ENCODE measurements at places on chromosomes 11 and 22. TPM values are rescaled to one million over a fixed set of nuclear protein-coding genes. Genes with fewer than 3 reads are reported as not detected.

The RFPL3 gene
- total RNA-seq, result not detected

The FAM181B gene
- not detected for total RNA-seq

The RAB39A gene
- total RNA-seq, result not detected

The MIAT gene
- total RNA-seq, result 237 TPM

The UCP3 gene
- total RNA-seq, result 6.8 TPM

The INSC gene
- 0.44 TPM for total RNA-seq

The DDX25 gene
- not detected for total RNA-seq

The ST13 gene
- 135 TPM for total RNA-seq

- DNase-seq, result no peak
Observed at GRCh38 chr11:10204021-10204420, 90.0 kb downstream of the SBF2 start.

- DNase-seq, result no peak
Observed at GRCh38 chr11:111792955-111793500, 26.8 kb upstream of the PPP2R1B start.

GRCh38 chr11:74466916-74467885 is at the start of gene KCNE3:
Gene KCNE3 (minus strand): TSS chr11:74467549. CDS start chr11:74457563, 9,986 bp downstream.
- DNase-seq, result no peak

GRCh38 chr11:92211576-92212167 is 12.9 kb upstream of the FAT3 start:
- no peak for DNase-seq

GRCh38 chr22:22085702-22086500 is 103.3 kb upstream of the TOP3B start:
- DNase-seq, result no peak

DNA sequence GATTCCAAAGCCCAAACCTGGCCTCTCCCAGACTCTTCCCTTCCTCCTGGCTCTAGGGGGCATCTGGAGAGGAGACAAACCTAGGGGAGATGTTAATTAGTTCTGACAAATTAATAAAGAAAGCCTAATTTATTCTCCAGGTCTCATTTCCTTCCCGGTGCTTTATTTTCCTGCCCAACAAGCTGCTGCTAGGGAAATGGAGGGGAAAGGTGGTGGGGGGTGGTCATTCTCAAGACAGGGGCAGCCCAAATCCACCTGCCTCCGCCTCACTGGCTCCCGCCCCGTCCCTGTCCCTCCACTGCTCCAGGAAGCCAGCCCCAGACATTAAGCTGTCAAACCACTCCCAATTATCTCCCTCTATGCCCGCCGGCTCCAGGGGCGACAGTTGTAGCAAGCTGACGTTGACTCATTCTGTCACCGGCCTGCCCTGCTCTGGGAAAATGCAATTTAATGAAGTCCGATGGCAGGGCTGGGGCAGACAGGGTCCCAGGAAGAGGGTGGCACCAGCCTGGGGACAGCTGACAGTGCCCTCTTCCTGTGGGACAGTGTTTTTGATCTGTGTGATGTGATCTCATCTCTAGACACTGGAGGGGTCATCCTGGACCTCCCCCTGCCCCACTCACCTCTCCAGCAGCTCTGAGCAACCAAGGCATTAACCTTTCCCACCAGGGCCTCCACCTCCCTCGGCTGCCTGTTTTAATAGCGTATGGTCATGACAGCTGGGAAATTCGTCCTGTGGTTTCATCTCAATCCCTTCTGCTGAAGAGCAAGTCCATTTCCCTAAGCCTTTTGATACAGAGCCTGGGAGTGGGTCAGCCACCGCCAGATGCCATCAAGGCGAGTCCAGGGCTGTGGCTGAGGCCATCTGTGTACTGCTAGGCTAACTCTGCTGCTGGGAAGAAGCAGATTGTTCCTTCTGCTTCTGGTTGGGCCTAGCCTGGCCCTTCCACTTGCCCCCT is 27.1 kb downstream of the NECTIN1 start:
- DNase-seq, result no peak

DNA sequence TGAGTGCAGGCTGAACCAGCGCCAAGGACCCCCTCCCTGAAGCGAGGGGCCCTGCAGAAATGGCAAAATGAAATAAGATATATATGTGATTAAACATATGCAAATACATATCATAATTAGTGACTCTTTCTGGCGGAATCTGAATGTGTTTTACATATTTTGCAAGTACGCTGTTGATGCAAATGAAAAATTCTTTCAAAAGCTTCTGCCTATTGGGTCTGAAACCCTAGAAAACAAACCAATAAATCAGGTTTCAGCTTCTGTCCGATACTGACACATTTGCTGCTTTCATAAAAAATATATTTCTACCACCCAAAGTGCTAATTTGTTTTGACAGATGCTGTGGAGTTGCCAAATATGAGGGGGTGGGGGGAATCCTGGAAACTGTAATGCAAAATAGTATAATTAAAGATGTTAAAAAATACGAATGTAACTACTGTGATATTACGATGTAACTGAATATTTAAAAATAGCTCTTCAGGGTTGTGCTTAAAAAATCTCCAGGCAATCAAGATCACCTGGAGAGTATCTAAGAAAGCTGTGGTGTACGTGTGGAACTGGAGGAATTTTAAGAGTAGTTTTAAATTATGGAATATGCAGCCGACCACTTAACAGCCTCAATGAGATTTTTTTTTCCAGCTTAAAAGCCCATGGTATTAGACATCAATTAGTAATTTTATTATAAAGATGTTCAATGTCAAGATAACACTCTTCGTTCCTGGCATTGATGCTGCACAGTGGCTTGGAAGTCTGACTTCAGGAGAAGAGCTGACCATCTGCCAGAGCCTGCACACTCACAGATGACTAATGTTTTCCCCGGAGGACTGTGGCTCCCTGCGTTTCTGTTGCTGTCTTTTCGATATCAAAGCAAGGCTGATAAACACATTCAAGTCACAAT is 122.2 kb upstream of the RCN1 start:
- DNase-seq, result no peak

- DNase-seq, result no peak
Observed at GRCh38 chr11:15591112-15591537, 476.4 kb downstream of the INSC start.

GRCh38 chr22:32880893-32881596 is 79.5 kb downstream of the TIMP3 start:
- DNase-seq, result no peak

DNA sequence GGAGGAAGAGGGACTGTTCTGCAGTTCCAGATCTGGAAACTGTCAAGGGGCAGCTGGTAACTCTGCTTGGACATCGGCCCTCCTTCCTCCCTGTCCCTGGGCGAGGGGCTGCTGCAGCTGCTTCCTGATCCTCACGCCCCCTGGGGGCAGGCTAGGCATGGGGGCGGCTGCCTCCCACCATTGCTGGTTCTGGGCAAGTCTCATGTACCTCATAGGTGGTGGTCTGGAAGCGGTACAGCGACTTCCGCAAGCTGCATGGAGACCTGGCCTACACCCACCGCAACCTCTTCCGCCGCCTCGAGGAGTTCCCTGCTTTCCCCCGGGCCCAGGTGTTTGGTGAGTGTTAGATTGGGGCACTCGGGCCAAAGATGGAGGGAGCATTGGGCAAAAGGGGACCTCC is 5.0 kb downstream of the SNX15 start:
- no peak for DNase-seq

DNA sequence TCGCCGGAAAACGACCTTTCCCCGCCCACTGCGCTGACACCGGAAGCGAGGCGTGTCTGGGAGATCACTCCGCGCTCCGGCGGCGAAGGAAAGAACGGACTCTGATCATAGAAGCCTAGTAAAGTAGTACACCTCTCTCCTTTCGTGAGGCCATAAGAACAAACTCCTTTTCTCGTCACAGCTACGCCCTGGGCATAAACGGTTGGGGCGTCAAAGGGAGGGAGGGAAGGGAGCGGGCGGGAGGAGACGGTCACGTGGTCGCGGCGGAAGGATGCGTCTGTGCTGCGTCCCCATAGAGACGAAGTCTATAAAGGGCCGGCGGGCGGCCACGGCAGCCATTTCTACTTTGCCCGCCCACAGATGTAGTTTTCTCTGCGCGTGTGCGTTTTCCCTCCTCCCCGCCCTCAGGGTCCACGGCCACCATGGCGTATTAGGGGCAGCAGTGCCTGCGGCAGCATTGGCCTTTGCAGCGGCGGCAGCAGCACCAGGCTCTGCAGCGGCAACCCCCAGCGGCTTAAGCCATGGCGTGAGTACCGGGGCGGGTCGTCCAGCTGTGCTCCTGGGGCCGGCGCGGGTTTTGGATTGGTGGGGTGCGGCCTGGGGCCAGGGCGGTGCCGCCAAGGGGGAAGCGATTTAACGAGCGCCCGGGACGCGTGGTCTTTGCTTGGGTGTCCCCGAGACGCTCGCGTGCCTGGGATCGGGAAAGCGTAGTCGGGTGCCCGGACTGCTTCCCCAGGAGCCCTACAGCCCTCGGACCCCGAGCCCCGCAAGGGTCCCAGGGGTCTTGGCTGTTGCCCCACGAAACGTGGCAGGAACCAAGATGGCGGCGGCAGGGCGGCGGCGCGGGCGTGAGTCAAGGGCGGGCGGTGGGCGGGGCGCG is at the start of gene ATF4:
ATF4 (plus strand) TSS at position 337 of the 880 bp plus-strand sequence. CDS start 884 bp downstream, outside the sequence.
- peak; percentile 95 for DNase-seq

DNA sequence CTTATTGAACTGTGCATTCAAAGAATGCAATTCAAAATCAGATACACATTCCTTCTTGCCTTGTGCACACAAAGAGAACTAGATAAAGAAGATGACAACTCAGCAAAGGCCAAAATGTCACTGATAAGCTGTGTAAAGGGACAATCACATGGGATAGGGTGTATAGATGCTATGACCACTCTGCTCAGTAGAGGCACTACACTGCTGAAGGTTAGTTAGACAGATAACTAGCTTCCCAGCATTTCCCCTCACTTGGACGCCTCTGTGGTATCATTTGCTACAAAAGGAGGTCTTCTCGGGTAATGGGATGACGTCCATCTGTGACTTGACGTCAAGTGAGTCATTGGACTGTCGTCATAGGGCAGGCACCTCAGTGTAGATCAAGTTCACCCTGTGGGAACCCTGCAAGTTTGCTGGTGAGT is 424.9 kb upstream of the CCDC90B start:
- no peak for DNase-seq

DNA sequence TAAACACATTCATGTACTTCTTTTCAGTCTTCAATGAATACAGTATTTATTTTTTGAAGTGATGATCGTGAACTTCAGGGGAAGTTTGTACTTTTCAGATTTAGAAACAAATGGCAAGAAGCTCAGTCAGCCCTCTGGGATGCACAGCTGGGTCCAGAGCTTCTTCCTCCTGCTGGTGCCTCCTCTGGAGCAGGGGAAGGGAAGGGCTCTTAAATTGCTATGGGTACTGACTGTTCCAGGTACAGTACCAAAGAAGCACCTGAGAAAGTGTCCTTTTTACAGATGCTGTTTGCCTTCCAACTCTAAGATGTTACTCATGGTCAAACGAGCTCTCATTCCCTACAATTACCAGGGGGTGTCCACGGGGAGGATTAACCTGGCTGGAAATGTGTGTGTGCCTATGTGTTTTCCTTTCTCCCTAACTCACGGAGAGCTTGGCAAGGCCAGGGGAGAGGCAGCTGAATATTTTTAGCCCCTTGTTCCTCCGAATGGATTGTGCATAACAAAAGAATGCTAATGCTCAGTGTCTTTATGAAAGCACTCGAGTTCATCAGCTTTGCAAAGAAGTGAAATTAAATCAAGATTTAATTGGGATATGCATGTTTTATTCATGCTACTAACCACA is 313.7 kb upstream of the CADM1 start:
- DNase-seq, result no peak

DNA sequence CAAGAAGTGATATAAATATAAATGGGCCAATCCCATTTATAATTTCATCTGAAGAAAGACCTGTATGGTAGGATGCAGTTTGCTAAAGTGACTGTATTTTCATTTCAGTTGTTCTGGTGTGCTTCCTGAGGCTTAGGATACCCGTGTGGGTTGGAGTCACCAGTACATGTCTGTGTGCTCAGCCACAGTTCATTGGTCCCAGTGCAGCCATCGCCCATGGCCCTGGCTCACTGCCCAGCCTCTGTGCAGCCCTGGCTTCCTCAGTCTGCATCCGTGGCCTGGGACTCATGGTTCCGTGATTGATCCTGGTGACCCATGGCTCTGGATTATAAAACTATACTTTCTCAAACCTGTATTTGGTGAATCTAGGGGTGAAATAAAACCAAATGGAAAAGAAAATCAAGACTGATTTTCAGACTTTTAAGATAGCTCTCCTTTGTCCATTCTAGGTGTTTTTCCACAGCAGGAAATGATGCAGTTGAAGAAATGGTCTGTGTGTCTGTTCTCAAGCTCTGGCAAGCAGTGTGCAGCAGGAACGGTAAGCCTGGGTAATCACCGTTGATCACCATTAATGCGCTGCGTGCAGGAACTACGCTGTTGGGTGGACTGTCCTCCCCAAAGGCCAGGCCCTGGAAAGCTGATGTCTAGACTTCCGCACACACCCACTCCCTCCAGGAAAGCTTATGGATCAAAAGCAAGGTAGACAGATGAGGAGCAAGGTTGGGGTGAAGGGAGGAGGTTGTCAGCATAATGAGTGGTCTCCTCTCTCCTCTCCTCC is 27.2 kb downstream of the TTC12 start:
- no peak for DNase-seq

GRCh38 chr11:61554172-61554988 is 26.5 kb downstream of the SYT7 start:
- no peak for DNase-seq

GRCh38 chr22:36244522-36245391 is 5.4 kb upstream of the APOL2 start:
- no peak for DNase-seq

DNA sequence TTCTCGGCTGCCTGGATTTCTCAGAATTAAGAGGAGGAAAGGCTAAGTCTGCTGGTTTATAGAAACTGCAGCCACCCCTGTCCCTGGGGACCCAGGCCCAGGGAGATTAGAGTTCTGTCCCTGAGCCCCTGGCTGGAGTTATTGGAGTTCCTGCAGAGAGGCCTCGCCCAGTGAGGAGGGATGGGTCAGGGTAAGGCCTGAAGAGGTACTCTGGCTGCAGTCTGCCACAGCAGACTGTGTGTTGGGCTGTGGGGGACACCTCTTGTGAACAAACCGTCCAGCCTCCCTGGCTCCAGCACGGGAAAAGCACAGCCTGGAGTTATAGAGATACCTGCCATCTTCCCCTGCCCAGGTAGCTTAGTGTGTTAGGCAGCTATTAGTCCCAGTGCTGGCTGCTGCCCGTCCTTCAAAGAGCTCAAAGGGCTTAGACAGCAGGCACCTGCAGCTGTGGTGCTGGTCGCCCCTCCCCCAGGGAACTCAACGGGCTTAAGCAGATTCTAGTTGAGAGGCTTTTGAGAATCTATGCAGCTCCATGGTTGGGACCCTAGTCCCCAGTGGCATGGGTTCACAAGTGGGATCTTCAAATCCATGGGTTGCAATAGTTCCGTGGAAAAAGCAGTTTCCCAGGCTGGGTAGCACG is 36.6 kb upstream of the MUC15 start:
- DNase-seq, result no peak

GRCh38 chr11:32894149-32894827 is 1.7 kb downstream of the QSER1 start:
- no peak for DNase-seq

DNA sequence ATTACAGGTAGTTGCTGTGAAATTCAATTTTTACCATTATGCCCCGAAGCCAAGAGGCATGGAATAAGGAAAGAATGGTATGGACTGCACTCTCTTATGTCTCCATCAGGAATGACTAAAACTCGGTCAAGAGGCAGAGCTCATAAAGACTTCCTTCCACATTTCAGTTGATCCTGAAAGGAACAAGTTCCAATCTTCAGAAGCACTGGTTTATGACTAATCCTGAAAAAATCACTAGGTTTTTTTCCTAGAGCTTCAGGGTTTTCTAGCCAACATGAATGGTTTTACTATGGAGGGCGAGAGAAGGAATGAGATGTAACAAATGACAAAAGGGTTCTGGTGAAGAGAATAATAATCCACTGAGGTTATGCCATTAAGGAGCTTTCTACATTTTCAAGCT is 832.2 kb downstream of the NTM start:
- DNase-seq, result no peak
